Astrocyte of the spinal cord (primary cell): ENCODE measurements at places on chromosomes 12 and 14.

GRCh38 chr14:89401241-89401640 is 15.8 kb downstream of the FOXN3 start:
- DNase-seq: no peak

DNA sequence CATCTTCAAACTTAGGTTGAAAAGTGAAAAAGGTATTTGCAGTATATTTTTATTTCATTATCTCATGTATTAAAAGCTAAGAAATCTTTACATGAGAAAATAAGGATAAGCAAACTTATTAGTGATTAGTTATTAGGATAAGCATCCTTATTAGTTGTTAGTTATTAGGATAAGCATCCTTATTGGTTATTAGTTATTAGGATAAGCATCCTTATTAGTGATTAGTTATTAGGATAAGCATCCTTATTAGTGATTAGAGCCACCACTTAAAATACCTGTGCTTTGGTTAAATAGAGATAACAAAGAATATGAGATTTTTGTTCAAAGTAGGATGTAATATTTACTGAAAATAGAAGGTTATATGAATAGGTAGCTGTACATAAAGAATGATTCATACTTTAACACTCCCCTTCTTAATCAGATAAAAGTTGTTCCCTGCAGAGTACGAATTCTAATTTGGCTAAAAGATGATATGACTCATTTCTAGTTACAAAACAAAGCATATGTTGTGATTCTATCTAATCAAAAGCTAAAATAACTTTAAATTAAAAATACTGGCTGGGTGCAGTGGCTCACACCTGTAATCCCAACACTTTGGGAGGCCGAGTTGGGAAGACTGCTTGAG is 56.4 kb downstream of the KDM5A start:
- no peak for DNase-seq

DNA sequence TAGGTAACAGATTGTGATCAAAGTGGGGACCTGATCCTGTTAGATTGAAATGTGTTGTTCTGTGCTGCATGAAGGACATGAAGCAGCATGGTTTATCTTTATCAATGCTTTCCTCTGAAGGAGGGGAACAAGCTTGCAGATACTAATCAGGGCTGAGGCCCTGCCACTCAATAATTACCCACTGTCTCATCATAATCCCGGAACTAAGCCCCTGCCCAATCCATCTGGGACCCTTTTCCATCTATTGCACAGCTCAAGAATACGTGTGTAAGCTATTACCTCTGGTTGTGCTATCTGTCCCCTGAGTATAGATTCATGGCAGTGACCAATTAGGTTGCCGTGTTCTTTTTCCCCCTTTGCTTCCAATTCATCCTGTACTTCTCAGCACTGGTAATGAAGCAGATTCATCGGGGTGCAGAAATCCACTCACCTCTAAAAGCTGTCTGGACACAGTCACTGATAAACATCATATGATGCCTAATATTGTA is 67.8 kb downstream of the OTX2 start:
- DNase-seq: no peak

GRCh38 chr12:130644566-130644965 is 71.5 kb downstream of the RIMBP2 start:
- no peak for DNase-seq

DNA sequence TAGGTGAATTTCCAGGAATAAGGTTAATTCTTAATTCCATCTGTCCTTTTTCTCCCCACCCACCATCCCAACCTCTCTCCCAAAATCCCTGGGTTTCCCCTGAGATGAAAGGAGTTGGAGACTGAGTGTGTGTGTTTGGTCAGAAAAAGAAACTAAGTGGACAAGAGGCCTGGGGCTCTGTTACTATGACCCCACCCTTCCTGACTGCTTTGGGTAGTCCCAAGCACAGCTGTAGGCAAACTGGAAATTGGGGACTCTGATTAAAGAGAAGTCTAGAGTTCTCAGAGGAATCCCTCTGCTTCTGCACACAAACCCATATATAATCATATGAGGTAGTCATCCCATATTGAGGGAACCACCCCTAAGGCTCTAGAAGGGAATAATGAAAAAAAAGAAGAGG is 7.0 kb upstream of the HOXC12 start:
- no peak for DNase-seq

- DNase-seq: peak; percentile 73
These were observed 33.2 kb upstream of the STRN3 start for GRCh38 chr14:31059152-31059924.

GRCh38 chr14:95424529-95424928 is 91.9 kb downstream of the SYNE3 start:
- DNase-seq: no peak
